ENCODE measurements at places on chromosomes 4 and X. TPM values are rescaled to one million over a fixed set of nuclear protein-coding genes. Genes with fewer than 3 reads are reported as not detected.

The LNX1 gene
- total RNA-seq: not detected

The TSPAN5 gene
- 12.7 TPM for total RNA-seq

The TMEM31 gene
- not detected for total RNA-seq

The GPRIN3 gene
- 5.7 TPM for total RNA-seq

The MAGEA9 gene
- total RNA-seq: not detected

The ZNF630 gene
- total RNA-seq: 0.55 TPM

Measured in A549 treated with RU486 at 1 μM for 4 hours (cell line).